CD8-positive, alpha-beta T cell (primary cell): ENCODE measurements at places on chromosomes 1 and 21. TPM values are rescaled to one million over a fixed set of nuclear protein-coding genes. Genes with fewer than 3 reads are reported as not detected.

Gene SLC25A34
- total RNA-seq: 1.4 TPM

Gene OLFML2B
- not detected for total RNA-seq

Gene MARCKSL1
- 30.5 TPM for total RNA-seq

Gene SLC9A1
- total RNA-seq: 17.9 TPM
